ENCODE measurements at places on chromosomes 1 and 21.

DNA sequence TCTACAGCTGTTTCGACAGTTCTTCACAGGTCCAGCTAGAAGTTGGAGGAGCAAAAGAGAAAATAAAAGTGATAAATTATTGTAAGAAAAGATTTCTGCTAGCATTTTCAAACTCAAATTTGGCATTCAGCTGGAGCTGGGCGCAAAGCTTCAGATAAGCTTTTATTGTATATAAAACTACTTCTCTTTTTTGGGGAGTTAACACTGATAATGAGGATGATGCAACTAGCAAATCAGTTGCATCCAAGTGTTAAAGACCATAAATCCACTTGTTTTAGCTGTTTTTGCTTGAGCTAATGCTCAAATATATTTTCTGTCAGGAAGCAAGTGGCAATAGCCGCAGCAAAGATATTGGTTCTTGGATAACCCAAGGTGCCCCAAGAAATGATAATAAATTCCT lies 127.1 kb upstream of the PKN2 start:
- no peak for DNase-seq

DNA sequence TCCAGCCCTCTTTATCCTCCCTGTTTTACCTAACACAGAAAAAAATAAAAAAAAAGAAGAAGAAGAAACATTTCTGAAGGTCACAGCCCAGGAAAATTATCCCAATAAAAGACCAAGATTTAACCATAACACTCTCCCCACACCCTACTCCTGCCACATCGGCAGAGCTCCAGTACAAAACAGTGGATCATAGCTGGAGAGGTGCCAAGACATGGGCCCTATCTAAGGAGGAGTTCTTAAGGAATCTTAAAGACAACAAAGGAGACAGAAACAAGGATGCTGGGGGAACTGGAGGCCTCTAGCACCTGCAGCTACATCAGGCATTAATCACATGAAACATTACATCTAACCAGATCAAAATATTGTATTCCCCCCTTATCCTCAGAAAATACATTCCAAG lies 432.8 kb downstream of the MATN1 start:
- DNase-seq = no peak

- no peak for DNase-seq
Measured at GRCh38 chr1:232357416-232357815, 272.5 kb downstream of the SIPA1L2 start.

- DNase-seq = no peak
Measured at GRCh38 chr1:209670441-209671082, 4.7 kb upstream of the G0S2 start.

DNA sequence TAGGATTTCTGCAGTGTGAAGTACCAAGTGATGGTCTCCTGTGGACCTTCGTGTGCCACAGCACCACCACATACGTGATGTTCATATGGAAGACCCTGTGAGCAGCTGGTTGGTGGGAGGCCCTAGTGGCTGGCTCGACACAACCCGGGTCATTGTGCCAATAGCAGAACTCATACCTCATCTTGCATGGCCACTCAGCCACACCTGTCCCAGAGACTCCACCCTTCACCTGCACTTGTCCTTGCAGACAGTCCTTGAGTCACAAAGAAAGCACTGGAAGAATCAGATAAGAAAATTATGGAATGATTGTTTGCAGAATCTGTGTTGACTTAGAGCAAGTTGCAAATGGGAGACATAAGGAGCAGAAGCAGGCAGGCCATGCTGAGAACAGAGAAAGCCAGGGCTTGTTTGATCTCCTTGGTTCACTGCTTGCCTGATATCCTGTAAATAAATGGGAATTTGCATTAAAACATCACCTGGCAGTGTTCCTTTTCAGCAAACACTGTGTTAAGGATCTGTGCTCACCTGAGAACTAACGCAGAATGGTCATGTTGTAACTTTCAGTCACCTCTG lies 307.7 kb downstream of the SIPA1L2 start:
- no peak for DNase-seq

GRCh38 chr1:244028701-244029100 lies 22.4 kb upstream of the ZBTB18 start:
- DNase-seq = no peak

- DNase-seq = no peak
Measured at GRCh38 chr1:54885237-54885679, 1.7 kb downstream of the DHCR24 start.

DNA sequence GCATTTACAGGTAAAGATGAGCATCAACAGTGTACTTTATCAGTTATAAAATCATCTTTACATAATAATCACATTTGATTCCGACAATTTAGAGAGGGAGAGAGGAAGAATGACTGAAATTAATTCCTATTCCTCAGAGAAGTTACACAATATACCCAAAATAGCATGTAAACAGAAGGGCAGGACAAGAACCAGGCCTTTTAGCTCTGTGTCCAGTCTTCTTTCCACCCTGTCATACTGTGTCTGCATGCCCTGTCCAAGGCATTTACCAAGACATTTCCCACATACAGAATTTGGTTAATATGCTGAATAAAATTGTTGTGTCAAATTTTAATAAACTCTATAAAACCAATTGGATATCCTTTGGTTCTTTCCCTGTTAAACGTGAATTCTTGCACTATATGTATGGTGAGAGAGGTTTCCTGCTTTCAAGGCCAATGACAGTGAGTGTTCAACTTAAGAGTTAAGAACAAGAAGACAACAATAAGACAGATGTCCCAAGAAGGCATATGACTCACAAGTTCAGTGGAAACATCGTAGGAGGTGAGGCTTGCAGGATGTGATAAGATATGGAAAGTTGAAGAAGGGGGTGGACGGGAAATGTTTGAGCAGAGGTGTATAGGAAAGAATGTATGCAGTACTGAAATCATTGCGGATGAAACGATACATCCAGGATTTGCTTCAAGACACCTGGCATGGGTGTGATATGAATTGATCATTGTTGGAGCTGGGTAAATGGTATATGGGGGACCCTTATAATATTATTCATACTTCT lies 20.8 kb downstream of the LRRC8B start:
- no peak for DNase-seq

- no peak for DNase-seq
Measured at GRCh38 chr1:94068096-94068998, 52.6 kb downstream of the ABCA4 start.

- DNase-seq = no peak
Measured at GRCh38 chr1:94022471-94023189, 98.3 kb downstream of the ABCA4 start.

GRCh38 chr1:16420424-16421118 lies 16.7 kb downstream of the SPATA21 start:
- peak; percentile 30 for DNase-seq

DNA sequence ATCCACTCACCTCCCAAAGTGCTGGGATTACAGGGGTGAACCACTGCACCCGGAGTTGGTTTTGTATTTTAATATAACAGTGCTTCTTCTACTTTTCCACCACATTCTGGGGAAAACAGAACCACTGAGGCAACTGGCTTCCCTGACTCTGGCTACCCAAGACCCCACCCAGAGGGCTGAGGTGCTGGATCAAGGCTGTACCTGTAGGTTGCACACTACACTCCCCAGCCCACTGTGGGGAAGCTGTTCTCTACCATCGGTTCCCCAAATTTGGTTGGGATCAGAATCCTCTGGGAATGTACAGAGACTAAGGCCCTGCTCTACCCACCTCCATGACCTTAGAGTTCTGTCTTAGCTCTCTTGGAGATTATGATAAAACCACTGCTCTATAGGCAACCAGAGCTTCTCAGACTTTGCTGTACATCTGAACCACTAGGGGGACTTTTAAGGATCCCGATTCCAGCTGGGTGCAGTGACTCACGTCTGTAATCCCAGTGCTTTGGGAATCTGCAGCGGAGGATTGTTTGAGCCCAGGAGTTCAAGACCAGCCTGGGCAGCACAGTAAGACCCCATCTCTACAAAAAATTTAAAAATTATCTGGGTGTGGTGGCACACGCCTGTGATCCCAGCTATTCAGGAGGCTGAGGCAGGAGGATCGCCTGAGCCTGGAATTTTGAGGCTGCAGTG lies 51.6 kb downstream of the GNG4 start:
- no peak for DNase-seq

DNA sequence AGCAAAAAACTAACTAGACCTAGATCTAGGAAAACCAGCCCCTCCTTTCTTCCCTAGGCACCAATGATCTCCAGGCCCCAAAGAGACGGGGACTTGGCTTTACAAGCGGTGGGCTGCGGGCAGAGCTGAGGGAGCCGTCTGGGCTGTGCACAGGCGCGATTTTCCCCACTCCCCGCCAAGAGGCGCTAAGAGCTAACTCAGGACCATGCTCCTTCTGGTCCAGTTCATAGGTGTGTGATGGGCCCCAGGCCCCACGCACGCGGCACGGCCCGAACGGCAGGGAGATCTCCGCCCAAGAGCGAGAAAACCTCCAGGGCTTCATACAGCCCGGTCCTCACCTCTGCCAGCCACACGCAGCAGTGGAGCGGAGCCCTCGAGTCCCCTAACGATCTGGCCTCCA lies 7.5 kb upstream of the GPR153 start:
- no peak for DNase-seq

GRCh38 chr1:64234714-64235113 lies 31.3 kb downstream of the UBE2U start:
- no peak for DNase-seq
